ENCODE measurements at places on chromosomes 6 and 20.
A peak's percentile ranks its signal among the peaks of the same experiment; 100 is the strongest.

- DNase-seq = no peak
Measured at GRCh38 chr6:22727710-22728109, 158.3 kb downstream of the HDGFL1 start.

DNA sequence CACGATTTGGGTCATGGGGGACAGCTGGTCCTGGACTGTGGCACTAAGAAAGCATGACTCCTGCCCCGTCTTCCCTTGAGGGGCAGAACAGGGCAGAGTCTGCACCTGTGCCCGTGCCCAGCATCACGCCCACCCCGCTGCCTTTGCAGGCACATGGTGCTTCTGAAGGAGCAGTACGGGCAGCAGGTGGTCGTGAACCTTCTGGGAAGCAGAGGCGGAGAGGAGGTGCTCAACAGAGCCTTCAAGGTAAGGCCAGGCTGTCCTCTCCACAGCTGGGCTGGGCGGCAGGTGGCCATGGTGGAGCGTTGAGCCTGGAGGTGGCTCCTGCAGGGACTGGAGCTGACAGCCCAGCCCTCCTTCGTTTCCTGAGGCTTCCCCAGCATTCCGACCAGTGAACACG lies 77.4 kb downstream of the SYNJ2 start:
- no peak for DNase-seq

GRCh38 chr20:42628683-42629082 lies 561.0 kb downstream of the PTPRT start:
- no peak for DNase-seq

GRCh38 chr6:31143148-31143547 lies 4.3 kb upstream of the PSORS1C2 start:
- peak; percentile 89 for DNase-seq

DNA sequence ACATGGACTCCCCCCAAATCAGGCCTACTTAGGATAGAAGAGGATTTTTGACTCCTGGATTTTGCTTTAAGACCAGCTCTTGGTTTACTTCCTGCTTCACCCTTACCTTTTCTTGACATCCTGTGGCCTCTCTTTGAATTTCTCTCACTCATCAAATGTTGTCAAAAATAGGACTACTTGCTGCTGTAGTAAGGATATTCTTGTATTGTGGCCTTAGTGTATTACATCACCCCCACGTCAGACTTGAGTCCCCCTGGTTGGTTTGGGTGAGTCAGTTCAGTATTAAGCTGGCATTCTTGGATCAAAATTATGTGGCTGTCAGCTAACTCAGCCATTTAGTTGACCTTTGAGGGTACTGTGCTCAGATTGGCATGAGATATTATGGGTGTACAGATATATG lies 1.1 kb downstream of the TPX2 start:
- peak; percentile 70 for DNase-seq

DNA sequence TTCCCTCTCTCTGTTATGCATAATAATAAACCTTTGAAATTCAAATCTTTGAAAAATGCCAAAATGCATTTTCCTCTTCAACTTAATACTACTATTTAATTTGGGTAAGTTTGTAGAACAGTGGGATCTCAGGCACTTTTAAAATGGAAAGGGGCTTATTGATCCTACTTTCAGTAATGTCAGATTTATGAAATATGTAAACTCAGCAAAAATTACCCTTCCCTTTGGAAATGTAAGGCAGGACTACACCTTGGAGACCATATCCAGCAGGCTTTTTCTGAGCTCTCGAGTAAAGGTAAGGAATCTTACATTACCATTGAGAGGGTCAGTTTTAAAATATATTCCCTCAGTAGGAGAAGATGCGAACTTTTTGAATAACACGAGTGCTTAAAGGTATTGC lies 149.0 kb downstream of the LAMP5 start:
- no peak for DNase-seq

DNA sequence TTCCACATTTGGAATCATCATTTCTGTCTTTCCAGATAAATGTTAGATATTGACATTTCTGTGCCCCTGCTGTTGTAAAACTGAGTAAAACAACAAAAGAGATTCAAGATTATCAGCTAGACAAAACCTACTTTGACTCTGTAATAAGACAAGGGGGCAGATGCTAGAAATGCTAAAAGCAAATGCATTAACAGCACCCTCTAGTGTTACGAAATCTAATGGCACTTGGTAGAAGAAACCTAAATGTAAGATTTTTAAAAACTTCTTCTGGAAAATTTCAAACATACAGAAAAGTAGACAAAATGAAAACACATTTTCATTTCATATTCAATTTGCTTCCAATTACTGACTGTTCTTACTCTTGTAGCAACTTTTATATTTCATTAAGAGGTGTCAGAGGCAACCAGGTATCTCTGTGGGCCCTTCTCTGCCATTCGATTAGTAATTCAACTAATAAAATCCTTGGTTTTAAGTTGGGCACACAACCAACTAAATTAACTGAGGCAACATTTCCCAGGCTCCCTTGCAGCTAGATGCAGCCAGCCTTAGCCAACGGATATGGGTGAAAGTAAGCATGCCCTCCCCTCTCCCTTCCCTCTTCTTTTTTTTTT lies 45.0 kb downstream of the SLC23A2 start:
- DNase-seq = peak; percentile 86

DNA sequence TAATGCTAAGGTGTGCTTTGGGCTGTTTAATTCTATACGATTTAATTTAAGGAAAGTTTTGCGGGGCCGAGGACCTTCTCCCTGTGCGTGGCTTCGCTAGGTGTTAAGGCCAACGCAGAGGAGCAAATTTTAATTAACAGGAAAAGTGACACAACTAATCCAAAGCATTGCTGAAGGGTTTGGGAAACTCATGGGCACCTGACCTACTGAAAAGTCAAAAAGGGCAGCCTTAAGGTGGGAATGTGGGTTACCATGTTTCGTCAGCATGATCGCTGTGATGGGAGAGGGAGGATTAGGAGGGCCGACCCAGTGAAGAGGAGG lies 415 bp upstream of the CUL9 start:
- no peak for DNase-seq

Measured in fibroblast of the aortic adventitia (primary cell).